Left ventricle myocardium superior (tissue), 1 donor: ENCODE measurements at places on chromosomes 1 and 21. TPM values are rescaled to one million over a fixed set of nuclear protein-coding genes. Genes with fewer than 3 reads are reported as not detected.

CD101 gene
- 0.45 TPM for total RNA-seq

MFN2 gene
- 688 TPM for total RNA-seq

DNA sequence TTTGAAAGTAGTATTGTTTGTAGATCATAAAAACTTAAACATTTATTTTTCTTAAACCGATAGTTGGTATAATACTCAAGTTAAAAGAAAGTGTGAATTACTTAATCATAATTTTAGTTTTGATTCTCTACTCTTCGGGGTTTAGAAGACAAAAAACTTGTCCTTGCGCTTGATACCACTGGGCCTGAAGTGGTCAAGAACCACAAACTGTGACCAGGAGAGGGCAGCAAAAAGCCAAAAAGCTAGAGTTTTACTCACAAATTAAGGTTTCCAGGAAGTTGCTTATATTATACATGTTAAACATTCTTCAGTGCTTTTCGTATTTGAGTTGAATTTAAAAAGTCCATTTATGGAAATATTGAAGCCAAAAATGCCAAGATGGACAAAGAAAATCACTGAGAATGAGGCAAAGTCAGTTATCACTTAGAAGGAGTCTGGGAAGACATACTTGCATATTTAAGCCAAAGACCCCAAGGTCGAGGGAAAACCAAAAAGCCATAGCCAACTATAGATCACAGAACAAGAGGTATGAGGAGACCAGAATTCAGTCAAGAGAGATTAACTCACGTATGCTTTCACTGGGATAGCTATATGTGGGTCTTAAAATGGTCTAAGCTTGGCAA, 34.2 kb downstream of the EFCAB7 start:
- DNase-seq = no peak

DNA sequence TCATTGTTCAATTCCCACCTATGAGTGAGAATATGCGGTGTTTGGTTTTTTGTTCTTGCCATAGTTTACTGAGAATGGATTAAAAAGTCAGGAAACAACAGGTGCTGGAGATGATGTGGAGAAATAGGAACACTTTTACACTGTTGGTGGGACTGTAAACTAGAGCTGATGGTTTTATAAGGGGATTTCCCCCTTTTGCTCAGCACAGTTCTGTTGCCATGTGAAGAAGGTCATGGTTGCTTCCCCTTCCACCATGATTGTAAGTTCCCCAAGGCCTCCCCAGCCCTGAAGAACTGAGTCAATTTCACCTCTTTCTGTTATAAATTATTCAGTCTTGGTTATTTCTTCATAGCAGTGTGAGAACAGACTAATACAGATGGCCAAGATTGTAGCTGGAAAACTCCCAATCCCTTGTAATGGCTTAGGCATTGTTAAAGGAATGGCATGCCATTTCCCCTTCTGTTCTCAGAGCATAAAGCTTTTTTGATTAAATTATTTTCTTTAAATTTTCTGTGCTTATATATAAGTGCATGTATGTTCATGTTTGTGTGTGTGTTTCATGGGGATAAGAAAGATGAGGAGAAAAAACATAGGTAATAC, 144.8 kb downstream of the BACH1 start:
- no peak for DNase-seq

GRCh38 chr1:32178380-32179192, 889 bp upstream of the TXLNA start:
- DNase-seq = no peak

- no peak for DNase-seq
Observed at GRCh38 chr1:42931108-42931539, 27.5 kb downstream of the SLC2A1 start.

GRCh38 chr1:77882411-77882810, 6.0 kb upstream of the NEXN start:
- DNase-seq = no peak

GRCh38 chr1:179575497-179576314, at the start of gene NPHS2:
TSS of gene NPHS2 (minus strand) at chr1:179575948. CDS start at chr1:179575864, 84 bp downstream.
- no peak for DNase-seq

DNA sequence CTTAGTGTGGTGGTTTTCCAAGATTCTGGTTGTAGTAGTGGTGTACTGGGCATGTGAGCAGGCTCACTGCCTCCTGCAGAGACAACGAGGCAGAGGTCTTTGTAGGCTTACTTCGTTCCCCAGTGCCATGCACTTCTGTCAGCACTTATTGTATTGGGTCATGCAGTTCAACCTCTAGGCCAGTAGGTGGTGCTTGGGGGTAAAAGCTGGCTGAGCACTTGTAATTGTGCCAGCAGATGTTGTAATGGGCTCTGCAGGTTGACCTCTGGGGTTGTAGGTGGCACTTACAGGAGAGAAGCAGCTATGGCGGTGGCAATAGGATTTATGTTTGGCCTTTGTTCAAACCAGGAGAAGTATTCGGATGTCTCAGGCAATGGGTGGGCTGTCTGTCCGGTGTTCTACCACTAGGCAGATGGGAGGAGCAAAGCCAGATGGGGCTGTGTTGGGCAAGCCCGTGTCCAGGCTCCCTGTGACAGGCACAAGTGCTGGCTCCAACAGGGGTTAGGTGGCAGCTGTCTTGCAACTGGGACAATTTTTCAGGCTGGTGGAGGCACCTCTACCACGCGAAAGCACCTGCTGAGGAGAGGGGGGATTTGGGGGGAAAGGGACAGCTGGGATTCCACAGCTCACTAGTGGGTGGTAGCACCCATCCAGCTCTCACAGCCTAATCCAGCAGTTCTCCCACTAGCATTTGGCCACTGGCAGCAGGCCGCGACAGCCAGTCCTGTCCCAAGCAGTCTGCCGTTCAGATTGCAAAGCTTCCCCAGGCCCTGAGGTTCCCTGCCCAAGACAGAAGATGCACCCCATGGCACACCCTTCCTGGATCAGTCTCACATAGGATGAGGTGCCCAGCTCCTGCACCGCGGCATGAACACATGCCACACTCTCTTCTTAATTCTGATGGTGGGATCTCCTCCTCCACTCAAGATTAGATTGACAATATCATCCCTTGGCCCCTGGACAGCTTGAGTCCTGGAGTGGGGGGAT, 274.5 kb downstream of the CTH start:
- DNase-seq = peak; percentile 39

- no peak for DNase-seq
Observed at GRCh38 chr1:231550448-231550781, 21.9 kb downstream of the TSNAX start.

- DNase-seq = no peak
Observed at GRCh38 chr1:19837866-19838265, 22.8 kb upstream of the RNF186 start.

GRCh38 chr21:42221581-42222345, 2.8 kb downstream of the ABCG1 start:
- no peak for DNase-seq

DNA sequence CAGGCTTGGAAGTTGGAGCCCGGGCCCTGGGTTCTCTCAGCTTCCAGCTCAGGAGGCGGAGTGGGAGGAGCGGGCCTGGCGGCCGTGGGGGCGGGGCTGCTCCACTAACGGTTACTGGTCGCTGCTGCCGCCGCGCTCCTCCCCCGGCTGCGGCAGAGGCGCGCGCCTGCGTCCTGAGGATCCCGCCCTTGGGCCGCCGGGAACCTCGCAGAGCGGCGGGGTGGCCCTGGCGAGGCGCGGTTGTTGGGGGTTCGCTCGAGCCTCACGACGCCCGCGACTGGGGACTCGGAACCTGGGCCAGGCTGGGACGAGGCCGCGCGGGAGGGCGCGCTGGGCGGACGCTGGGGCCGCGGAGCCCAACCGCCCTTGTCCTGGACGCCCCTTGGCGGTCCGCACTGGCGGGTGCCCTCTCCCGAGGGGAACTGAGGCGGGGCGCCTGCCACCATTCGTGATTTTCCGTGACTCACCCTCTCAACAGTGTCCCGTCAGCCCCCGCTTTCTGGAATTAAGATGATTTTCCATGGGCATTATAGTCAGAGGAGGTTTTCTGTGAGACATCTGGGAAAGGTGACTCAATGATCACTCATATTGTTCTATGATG, 34.1 kb downstream of the OR2G3 start:
- peak; percentile 82 for DNase-seq
